ENCODE measurements at places on chromosomes 7 and 10.
A peak's percentile ranks its signal among the peaks of the same experiment; 100 is the strongest.

GRCh38 chr7:157002819-157003421 is 7.5 kb downstream of the MNX1 start:
- no peak for DNase-seq

GRCh38 chr7:153604-154003 is 38.8 kb upstream of the FAM20C start:
- DNase-seq: no peak

DNA sequence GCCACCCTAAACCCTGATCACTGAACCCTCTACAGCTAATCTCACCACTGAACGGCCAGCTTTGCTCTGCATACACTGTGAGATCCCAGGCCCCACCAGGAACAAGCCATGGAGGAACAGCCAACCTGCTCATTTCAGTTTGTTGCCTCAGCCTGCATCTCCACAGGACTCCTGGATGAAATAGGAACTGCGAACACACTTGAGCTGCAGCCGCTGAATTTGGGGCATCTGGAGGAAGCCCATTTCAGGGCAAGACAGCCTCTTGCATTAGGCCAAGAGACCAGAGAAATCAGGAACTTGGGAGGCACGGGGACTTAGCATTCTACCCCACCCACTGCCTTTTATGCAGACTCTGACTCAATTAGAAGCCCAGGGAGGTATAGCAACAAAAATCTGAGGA is 14.5 kb upstream of the EGR2 start:
- no peak for DNase-seq

- DNase-seq: peak; percentile 28
These were observed 14.8 kb downstream of the NPS start for GRCh38 chr10:127563718-127564553.

DNA sequence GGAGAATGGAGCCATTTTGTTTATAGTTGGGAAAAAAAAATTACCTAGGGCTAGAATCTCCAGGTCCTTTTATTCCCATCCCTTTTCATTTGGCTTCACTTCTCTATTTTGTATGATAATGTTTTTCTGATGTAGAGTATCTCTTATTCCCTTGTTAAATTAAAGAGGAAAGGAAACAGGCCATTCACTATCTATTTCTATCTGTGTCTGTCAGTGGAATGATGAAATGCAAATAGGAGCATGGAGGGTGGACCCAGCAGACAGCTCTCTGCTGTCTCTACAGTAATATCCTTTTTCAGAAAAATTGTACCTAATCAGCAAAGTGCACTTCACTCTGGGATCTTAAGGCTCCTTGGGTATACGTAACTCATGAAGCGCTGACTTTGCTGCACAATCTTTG is 136.0 kb downstream of the SRI start:
- no peak for DNase-seq

- no peak for DNase-seq
These were observed 19.9 kb upstream of the SEC61G start for GRCh38 chr7:54778696-54779540.

DNA sequence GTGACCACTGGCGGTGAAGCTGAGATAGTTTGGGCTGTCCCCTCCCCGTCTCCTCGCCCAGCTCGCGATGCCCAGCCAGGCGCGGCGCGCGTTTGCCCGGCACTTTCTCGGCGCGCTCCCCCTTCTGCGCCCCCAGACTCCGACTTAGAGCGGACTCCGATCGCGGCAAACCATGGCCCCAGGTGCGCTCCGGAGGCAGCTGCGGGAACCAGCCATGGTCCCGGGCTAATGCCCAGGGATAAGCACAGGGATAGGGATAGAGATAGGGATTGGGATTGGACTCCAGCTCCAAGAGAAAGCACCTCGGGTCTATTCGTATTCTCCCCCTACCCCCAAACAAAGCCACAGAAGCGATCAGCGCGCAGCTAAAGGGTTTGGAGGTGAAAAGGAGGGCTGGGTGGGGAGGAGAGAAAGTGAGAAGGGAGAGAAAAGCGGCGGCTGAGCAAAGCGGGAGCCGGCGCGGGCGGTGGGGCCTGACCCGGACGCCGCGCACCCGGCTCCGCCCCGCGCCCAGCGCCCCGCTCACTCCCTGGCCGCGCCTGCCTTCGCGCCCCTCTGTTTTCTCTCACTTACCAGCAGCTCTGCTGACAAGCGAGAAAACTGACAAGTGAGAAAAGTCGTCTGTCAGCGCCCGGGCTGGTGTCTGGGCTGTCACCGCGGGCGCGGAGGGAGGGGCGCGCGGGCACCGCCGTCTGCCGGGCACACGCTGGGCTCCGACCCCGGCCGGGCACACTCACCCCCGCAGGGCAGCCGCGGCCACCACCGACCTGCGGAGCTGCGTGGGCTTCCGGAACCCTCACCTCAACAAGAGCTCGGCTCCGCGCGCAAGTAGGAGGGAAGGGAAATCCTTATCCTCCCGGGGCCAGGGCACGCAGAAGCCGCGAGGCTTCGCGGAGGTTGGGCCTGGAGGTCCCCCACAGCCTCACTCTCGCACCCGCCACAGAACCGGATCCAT is at the start of gene PDE1C:
Gene PDE1C, minus strand, starts transcription at position 2 of the 955 bp plus-strand sequence.
- no peak for DNase-seq

DNA sequence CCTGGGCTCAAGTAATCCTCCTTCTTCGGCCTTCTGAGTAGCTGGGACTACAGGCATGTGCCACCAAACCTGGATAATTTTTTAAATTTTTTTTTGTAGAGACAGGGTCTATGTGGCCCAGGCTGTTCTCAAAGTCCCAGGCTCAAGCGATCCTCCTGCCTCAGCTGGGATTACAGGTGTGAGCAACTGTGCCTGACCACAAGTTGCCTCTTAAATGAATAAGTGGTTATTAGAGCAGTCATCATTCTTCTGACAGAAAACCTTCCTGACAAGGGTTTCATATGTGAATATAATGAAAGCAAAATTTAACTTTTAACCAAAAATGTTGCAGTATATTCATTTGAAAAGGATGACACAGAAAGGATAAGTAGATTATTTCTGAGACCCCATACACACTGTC is 532.5 kb downstream of the GRM8 start:
- DNase-seq: no peak

DNA sequence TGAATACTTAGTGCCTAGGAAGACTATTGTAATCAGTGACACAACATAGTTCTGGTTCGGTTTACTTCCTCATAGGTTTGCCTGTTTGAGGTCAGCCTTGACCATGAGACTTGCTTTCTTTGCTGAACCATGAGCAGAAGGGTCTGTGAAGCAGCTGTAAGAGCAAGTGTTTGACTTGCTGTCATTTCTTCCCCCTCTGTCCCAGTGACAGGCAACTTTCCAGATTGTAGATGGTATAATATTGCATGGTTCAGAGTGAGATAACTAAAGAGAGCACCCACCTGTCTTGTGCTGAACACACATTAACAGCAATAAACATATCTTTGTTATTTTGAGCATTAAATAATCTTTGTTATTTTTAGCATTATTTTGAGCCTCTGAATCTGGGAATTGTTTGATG is 9.3 kb upstream of the RTKN2 start:
- DNase-seq: no peak

- DNase-seq: no peak
These were observed 393.0 kb downstream of the MAGI2 start for GRCh38 chr7:79060498-79060897.

GRCh38 chr10:124736491-124737136 is 7.6 kb downstream of the FAM53B start:
- DNase-seq: peak; percentile 26

DNA sequence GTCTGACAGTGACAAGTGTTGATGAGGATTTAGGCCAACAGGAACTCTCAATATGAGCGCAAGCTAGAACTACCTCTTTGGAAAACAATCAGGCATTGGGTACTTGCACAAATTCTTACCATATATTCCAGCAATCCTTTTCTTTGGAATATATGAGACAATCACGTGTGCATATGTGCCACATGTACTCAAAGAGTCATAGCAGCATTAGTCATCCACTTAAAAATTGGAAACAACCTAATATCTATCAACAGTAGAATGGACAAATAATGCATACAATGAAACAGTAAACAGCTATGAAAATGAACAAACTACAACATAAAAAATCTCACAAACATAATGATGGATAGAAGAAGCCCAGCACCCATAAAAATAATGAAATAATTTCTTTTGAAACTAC is 179.7 kb downstream of the GLI3 start:
- DNase-seq: no peak

- DNase-seq: no peak
These were observed 184.2 kb downstream of the ADARB2 start for GRCh38 chr10:1552881-1553670.

GRCh38 chr7:68699090-68699711 is 899.1 kb upstream of the AUTS2 start:
- no peak for DNase-seq

DNA sequence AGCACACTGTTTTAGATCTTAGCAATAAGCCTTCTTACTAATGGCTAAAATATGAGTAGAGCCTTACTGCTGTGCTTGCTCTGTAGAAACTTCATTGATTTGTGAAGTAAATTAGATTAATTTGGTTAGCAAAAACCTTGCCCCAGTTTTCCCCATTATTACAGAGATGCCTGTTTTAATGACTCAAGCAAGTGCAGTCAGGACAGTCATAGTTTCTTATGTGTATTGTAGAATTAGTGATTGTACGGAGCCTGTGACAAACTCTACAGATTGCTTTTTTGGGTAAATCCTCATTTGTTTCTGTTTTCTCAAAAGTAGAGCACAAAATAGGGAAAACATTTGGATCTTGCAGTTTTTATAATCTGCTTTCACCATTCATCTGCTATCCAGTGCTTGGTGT is 7.0 kb downstream of the TAX1BP1 start:
- no peak for DNase-seq

DNA sequence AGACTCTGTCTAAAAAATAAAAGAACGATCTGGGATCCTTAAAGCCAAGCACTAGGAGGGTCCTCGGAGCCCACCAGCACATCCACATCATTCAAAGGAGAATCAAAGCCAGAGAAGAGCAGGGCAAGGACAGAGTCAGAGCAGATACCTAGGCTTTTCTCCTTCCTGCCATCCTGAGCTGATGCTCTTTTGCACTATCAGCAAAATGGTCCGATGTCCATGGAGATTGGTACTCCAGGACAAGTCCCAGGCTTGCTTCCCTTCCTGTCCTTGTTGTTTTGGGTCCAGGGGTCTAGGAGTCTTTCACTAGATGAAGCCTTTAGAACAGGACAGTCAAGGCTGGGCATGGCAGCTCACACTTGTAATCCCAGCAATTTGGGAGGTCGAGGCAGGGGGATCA is 58.0 kb upstream of the ELN start:
- DNase-seq: no peak

- DNase-seq: no peak
These were observed 192.8 kb upstream of the ZMIZ1 start for GRCh38 chr10:78875932-78876331.

- DNase-seq: no peak
These were observed 343.1 kb downstream of the PHTF2 start for GRCh38 chr7:78141522-78142281.

GRCh38 chr10:20233423-20233822 is 417.2 kb downstream of the PLXDC2 start:
- no peak for DNase-seq

- no peak for DNase-seq
These were observed 25.1 kb downstream of the ZMIZ1 start for GRCh38 chr10:79093658-79094411.

GRCh38 chr10:8071006-8071405 is 16.5 kb downstream of the GATA3 start:
- DNase-seq: no peak

GRCh38 chr10:53864846-53865245 is 936.2 kb downstream of the PCDH15 start:
- DNase-seq: no peak

DNA sequence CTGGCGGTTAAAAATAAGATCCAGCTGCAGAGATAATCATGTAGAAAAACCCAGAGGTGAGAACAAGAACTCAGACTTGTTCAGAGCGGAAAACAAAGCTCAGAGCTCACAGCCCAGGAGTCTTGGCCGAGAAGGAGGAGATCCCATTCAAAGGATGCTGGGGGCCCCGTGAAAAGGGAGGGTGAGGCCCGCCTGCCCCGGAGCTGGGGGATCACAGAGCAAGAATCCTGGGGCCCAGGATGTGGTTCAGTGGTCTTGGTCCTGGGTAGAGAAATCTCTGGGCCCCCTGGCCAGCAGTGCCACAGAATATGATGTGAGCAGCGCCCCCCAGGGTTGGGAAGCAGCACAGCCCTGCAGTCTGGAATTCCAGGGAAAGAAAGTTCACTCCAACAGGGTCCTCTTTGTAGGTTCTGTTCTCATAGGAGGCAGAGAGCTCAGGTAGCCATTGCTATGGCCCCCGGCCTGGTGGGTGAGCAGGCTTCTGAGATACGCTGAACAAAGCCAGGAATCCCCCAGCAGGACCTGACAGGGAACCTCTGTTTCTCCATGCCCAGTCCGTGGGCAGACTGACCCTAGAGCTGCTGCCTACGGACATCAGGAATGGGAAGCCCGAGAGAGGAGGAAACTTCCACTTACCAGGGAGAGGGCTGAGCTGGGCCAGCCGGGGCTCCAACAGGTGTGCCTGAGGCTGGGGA is 77.7 kb upstream of the GNA12 start:
- DNase-seq: no peak

- DNase-seq: no peak
These were observed 690.6 kb downstream of the LRMDA start for GRCh38 chr10:76122056-76122455.

DNA sequence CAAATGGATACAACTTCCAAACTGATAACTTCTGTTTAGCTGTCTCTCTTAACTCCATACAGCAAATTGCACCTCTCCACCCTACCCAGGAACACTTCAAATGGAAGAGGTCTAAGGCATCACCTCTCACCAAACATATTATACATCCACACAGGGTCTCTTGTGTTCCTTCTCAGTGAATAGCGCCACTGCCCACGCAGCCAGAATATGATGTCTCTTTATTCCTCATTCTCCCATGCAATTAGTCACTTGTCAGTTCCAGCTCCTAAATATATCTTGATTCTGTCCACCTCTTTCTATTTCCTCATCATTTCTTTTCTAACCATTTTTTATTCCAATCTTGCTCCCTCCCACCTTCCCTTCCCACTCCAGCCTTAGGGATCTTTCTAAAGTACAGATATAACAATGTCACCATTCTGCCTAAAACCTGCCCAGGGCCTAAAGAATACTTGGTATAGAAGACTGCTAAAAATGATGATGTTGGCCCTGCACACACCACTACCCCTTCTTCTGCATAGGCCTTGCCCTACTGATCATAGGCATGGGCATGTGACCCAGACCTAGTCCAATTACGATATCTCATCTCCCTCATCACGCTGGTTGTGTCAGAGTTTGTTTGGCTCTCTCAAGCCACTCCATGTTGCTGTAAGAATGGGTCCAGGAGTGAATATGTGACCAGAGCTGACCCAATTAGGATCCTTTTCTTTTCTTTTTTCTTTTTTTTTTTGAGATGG is 5.7 kb upstream of the TSPAN14 start:
- no peak for DNase-seq
